Activated gamma-delta T cell treated with anti-CD3 and anti-CD28 coated beads, Interleukin-2, amount 50 U/mL, for 16 hours (primary cell): ENCODE measurements at places on chromosomes 5 and 9.

DNA sequence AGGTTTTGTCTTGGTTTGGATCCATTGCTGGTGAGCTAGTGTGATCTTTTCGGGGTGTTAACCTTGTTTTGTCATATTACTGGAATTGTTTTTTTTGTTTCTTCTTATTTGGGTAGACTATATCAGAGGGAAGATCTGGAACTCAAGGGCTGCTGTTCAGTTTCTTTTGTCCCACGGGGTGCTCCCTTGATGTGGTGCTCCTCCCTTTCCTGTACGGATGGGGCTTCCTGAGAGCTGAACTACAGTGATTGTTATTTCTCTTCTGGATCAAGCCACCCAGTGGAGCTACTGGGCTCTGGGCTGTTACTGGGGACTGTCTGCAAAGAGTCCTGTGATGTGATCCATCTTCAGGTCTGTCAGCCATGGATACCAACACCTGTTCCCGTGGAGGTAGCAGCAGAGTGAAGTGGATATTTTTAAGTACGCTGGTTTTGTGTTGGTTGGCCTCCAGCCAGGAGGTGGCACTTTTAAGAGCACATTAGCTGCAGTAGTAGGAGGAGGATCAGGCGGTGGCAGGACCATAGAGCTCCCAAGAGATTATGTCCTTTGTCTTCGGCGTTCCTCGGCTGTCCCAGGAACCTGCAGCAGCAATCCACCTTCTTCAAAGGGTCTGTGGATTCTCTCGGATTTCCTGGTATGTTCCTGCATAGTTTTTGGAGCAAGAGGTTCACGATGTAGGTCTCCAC is 27.2 kb downstream of the SCAMP1 start:
- DNase-seq = no peak

- DNase-seq = no peak
These were observed 60.1 kb upstream of the GNA14 start for GRCh38 chr9:77708064-77708815.

DNA sequence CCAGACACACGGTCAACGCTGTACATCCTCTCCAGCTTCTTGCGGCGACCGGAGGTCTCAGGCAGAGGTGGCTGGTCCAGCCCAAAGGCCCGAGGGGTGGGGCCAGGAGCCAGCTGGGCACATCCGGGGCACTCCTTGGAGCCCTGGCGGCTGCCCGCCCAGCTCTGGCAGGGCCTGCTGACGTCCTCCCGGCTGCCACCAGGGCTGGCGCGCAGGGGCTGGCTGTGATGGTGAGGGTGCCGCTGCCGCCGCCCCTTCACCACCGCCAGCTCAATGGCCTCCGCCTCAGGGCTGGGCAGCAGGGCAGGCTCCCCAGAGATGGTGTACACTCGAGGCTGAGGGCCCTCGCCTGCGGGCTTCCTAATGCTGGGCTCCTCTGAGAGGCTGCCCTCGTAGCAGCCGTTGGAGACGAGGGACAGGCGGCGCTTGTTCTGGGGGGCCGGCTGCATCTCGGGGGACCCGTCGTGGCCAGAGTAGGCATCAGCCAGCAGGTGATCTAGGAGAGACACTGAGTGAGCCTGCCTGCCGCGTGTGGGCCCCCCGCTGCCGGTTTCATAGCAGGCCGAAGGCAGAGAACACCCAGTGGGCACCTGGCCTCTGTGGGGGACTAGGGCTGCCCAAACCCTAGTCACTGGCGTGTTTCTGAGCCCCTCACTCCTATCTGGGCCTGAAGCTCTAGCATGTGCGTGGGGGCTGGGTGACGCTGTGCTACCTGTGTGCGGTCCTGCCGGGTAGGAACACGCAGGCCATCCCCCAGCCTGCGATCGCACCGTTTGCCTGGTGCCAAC is 1.5 kb downstream of the NSMF start:
- no peak for DNase-seq

DNA sequence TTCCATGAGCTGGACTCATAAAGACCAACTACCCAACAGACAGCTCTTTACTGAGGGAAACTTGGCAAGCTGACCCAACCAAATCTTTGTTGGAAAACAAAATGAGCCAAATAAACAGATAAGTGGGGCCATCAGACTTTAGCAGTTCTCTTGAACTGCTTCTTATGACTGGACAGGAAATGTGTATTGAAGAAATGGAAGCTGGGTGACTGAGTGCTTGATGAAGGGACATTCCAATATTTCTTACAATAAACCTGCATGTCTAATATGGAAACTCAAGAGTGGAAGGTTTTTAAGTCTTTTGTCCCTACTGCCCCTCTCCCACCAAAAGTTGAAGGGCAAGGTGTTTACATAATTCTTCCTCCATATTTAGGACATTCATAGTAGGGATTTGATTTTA is 218.8 kb upstream of the NR4A3 start:
- no peak for DNase-seq

DNA sequence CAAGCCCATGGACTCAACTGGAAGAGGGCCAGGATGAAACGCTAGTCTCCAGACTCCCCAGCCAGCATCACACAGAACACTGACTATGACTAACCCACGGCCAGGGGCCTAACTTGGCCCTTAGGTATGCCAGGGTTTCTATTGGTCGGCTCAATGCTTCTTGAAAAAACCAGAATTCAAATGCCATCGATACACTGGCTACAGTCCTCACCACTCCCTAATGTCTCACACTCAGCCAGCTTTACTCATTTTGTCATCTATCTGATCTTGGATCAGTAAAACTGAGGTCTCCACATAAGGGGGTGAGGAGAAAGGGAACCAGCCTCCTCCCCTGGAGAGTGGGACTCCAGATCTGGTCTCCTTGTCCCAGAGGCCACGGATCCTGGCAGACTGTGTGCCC is 59.5 kb upstream of the FUBP3 start:
- DNase-seq = no peak

- no peak for DNase-seq
These were observed 244.1 kb downstream of the ADGRV1 start for GRCh38 chr5:90802474-90803317.

DNA sequence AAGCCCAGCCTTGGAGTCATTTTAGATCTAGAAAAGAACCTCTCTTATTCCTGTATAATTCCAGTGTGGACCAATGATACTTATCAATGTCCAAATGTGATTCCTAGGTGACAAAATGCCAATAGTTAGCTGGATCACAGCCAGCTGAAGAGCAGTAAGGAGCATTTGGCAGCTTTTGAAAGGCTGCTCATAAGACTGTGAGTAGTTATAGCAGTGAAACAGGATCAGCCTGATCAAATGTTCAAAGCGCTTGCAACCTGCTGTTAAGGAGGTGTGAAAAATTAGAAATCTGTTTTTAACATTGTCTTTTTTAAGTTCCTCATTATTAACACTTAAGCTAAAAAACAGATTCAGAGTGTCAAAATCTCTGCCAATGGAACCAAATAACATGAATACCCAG is 85.1 kb downstream of the SSBP2 start:
- no peak for DNase-seq

GRCh38 chr5:33337637-33337992 is 103.2 kb upstream of the TARS1 start:
- no peak for DNase-seq

DNA sequence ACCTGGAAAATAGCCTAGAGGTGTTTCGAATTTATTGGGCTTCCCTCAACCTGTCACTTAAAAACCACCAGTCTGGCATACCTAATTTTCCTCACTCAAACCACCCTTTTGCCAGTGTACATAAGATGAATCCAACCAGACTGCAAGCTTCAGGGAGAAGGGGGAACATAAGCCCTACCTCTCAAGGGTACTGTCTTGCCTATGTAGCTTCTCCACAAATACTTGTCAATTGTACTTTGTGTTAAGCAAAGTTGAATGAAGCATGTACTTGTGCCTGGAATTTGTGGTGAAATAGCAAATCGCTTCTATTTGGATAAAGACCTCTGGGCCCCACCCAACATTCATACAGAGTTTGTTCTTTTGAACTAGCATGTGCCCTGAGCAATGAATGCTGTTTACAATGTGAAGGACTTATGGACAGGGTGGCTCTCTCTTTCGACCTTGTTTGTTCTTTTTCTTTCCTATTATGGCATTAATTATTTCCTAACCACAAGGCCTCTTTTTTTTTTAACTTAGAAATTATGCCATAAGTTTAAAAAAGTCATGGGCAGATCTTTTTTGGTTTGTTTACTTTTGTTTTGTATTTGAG is 580.2 kb downstream of the EBF1 start:
- DNase-seq = no peak

DNA sequence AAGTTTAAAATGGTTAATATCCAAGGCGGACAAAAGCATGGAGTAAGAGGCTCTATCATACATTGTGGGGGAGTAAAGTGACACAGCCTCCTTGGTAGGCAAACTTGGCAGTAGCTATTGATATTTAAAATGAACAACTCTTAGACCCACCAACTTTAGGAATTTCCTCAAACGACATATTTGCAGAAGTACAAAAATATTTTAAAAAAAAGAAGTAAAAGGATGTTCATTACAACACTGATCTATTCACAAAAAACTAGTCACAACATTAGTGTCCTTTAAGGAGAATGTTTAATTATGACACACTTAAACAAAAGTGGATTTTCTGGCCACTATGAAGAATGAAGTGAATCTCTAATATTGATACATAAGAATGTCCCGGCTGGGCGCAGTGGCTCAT is 1.7 kb downstream of the ALG2 start:
- DNase-seq = no peak

DNA sequence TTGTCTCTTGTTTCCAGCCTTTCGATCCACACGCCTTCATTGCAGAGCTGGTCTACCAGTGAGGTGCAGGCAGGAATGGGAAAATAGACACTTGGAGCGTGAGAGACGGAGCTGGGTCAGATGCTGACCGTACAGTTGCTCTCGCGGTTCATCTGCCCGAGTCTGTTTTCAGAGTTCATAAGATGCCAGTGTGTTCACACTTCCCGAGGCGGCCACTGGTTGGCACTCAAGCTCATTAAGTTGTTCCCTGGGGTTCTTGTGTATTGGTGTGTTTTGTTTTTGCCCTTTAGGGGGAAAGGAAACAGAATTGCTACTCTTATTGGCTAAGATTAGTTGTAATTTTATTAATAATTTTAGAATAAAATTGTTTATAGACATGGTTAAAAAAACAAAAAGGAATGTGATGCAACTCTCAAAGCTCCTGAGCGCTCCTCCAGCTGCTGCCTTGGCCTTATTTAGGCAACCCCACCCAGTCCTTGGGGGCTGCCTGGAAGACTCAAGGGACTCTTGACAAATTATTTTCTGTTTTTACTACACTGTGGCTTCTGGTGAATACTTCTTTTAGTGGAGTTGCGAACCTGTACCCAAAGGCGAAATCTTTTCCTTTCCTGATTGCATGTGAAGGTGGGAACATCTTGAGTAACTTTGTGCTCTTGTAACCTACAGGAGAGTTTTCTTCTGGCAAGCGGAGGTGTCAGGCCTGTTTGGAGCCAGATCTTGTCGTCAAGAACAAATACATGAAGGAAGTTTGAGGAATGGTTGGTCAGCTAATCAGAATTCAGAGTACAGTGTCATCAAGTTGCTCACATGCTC is 146.1 kb downstream of the MAST4 start:
- DNase-seq = no peak

DNA sequence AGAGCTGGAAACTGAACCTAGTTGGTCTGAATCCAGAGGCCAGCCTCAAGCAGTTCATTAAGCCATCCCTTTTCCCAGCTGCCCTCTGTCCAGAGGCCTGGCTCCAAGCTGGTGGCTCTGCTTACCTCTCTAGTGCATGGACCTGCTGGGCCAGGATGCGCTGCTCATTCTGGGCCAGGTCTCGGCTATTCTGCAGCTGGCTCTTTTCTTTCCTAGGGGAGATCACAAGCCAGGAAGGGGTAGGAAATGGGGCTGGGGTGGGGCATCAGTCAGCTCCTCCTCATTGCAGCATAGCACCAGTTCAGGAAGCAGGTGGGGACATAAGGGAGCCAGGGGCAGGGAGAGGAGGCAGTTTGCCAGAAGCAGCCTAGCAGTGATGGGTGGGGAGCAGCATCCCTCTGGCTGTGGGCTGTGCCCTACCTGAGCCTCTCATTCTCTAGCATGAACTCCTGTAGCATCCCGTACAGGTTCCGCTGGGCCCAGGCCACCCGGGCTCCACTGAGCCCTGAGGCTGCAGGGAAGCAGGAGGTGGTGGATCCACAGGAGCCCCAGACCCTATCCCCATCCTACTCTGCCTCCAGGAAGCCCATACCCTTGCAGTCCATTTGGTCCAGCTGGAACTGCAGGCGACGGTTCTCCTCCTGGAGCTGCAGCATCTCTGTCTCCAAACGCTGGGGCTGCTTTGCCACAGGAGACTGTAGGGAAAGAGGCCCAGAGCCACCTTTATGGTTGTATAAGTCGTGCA is 5.2 kb downstream of the KIF12 start:
- no peak for DNase-seq

GRCh38 chr9:87498811-87499360 is 1.2 kb downstream of the DAPK1 start:
- DNase-seq = no peak

DNA sequence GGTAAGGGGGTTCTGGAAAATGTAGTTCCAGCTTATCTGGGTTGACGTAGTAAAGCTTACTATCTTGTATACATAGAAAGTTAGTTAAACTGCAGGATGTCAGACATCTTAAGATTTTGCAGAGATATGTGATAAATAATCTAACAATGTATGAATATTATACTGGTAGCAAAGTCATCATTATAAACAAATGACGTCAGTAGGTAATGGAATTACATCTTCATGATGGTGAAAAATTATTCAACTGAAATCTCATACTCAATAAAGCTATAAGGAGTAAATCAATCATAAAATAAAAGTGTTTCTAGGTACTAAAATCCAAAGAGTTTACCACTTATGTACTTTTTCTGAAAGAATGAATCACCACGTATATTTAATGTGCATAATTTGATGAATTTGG is 217.3 kb upstream of the CDH10 start:
- DNase-seq = no peak

GRCh38 chr5:51846015-51846414 is 462.8 kb downstream of the ISL1 start:
- no peak for DNase-seq

- DNase-seq = no peak
These were observed 200.7 kb downstream of the AOPEP start for GRCh38 chr9:94927048-94927761.

GRCh38 chr9:127943011-127943662 is 5.5 kb upstream of the DPM2 start:
- no peak for DNase-seq

- DNase-seq = no peak
These were observed 74.2 kb upstream of the FSTL4 start for GRCh38 chr5:133686566-133686965.

GRCh38 chr5:109921735-109922380 is 232.1 kb downstream of the MAN2A1 start:
- DNase-seq = peak; percentile 36

GRCh38 chr5:1725641-1726468 is 73.8 kb downstream of the MRPL36 start:
- DNase-seq = no peak

DNA sequence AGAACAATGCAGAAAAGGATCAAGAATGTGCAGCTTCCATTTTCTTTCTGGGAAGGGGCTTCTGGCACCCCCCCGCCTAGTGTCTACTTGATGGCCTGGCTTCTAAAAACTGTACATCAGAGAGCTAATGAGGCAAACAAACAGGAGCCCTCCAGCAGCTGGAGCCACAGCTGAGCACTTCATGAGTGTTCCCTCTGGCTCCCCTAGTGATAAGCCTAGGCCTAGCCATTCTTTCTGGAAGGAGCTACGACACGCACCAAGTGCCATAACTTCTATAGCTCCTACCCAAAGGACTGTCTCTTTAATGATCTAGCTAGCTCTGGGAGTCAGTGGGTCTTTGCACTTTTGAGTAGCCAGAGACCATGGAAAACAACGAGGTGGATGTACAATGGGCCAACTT is 66.1 kb downstream of the DNAH5 start:
- no peak for DNase-seq
